ENCODE measurements at places on chromosomes 16 and 17. TPM values are rescaled to one million over a fixed set of nuclear protein-coding genes. Genes with fewer than 3 reads are reported as not detected.

- no peaks in the 10 kb centered on the region for H3K36me3 ChIP-seq
- no peak overlapping the region for H3K4me3 ChIP-seq
- no peaks in the 10 kb centered on the region for H3K27me3 ChIP-seq
These were observed 5.7 kb downstream of the LAT start for GRCh38 chr16:28990375-28991040.

- H3K4me1 ChIP-seq = no peaks in the 10 kb centered on the region
- no peak for DNase-seq
- H3K27ac ChIP-seq = no peak overlapping the region
- no peak overlapping the region for H3K4me3 ChIP-seq
These were observed 194.6 kb upstream of the DYNLRB2 start for GRCh38 chr16:80346111-80346632.

DNA sequence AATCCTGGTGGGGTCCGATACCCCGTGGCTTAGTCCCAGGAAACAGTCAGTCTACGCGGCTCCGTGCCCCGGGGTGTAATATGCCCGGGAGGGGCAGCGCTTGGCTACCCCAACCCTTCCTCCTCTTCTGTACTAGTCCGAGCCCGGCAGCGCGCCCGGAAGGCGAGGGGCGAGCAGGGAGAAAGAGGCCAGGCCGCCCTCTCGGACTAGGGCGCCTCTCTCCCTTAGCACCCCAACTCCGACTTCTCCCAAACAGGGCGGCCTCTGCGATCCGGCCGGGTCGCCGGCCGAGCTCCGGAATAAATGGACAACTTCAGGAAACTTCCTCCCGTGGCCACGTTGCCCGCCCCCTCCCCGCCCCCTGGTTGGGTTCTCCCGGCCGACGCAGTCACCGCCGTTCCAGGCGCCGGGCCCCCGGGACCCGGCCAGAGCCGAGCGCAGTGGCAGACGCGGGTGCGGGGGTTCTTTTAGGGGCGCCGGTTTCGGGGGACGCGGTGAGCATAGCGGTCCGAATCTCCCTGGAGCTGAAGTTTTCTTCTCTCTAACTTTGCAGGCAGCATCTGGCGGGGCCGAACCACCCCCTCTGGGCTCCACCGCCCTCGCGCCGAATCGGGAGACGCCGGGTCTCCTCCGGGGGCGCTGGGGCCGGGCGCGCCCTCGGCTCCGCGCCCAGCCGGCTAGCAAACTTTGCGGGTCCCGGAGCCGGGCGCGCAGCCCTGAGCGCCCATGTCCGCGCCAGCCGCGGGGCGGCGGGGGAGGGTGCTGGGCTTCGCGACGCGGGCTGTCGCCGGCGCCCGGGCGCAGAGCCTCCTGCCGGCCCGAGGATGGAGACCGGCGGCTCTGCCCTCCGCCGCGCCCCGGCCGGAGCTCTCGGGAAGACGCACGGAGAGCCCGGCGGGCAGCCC lies at the start of gene SDK2:
SDK2 (minus strand) TSS at position 301 of the 905 bp plus-strand sequence. CDS start 357 bp downstream, outside the sequence.
- no peak for DNase-seq
- H3K4me3 ChIP-seq = peak within 1 kb of the TSS; percentile 18
- no peaks in the 10 kb centered on the region for H3K36me3 ChIP-seq
- H3K27me3 ChIP-seq = peaks cover 9% of the 10 kb centered on the region
- no peaks in the 10 kb centered on the region for H3K4me1 ChIP-seq

GRCh38 chr17:76492123-76492988 lies 8.9 kb downstream of the RHBDF2 start:
- H3K4me1 ChIP-seq = no peaks in the 10 kb centered on the region
- no peaks in the 10 kb centered on the region for H3K27me3 ChIP-seq
- no peaks in the 10 kb centered on the region for H3K36me3 ChIP-seq
- DNase-seq = no peak
- no peak overlapping the region for H3K4me3 ChIP-seq

The CCL2 gene
- 0.77 TPM for total RNA-seq

GRCh38 chr17:78448356-78448993 lies 70.0 kb downstream of the PGS1 start:
- no peaks in the 10 kb centered on the region for H3K27me3 ChIP-seq
- H3K27ac ChIP-seq = no peak overlapping the region
- no peak overlapping the region for H3K4me3 ChIP-seq

DNA sequence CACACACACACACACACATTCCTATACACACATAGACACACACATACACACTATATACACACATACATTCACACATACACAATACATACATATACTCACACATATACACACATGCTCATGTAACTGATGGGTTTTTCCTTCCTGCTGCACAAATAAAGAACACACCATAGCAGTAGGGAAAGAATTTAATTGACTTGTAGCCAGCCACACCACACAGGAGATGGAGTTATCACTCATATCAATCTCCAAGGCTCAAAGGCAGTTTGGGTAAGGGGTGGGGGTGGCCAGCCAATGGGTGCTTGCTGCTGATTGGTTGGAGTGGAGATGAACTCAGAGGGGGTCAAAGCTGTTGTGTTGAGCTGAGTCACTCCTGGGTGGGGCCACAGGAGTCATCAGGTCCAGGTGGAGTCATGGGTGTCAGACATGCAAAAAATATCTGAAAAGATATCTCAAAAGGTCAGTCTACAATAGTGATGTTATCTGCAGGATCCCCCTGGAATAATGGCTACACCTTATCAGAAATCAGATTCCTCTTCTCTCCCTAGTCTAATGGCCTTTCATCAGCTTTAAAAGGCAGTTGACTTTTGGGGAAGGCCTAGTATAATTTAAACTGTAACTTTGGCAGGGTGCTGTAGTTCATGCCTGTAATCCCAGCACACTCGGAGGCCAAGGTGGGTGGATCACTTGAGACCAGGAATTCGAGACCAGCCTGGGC lies 46.1 kb downstream of the WSB1 start:
- no peak overlapping the region for H3K4me3 ChIP-seq
- H3K27ac ChIP-seq = no peak overlapping the region
- no peaks in the 10 kb centered on the region for H3K27me3 ChIP-seq
- DNase-seq = no peak
- no peaks in the 10 kb centered on the region for H3K36me3 ChIP-seq

- no peaks in the 10 kb centered on the region for H3K36me3 ChIP-seq
- DNase-seq = no peak
- no peaks in the 10 kb centered on the region for H3K4me1 ChIP-seq
- H3K27ac ChIP-seq = no peak overlapping the region
These were observed 312.9 kb downstream of the SNX29 start for GRCh38 chr16:12289175-12290063.

The CORO1A gene
- 12.7 TPM for total RNA-seq

The TMEM238L gene
- not detected for total RNA-seq

The CRHR1 gene
- 24.7 TPM for total RNA-seq

DNA sequence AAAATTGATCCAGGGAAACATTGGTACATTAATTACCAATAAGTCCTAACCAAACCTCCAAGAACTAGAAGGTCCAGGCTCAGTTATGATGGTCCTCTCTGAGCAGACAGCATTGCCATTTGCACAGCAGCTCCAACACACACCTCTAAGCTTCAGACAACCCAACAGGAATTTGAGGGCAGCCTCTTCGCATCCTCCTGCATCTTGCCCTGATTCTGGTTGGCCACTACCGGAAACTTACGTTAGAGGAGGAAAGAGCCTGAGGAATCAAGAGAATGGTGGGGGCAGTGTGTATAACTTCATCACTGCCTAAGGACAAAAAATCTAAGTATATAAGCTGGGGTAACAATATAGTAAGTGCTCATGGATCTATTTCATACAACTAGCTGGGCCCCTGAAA lies 15.7 kb downstream of the FAM117A start:
- no peaks in the 10 kb centered on the region for H3K36me3 ChIP-seq
- no peaks in the 10 kb centered on the region for H3K27me3 ChIP-seq
- H3K4me1 ChIP-seq = no peaks in the 10 kb centered on the region
- DNase-seq = no peak
- no peak overlapping the region for H3K27ac ChIP-seq
- H3K4me3 ChIP-seq = no peak overlapping the region

The MIEF2 gene
- total RNA-seq = 15.3 TPM

The CHRNE gene
- 0.79 TPM for total RNA-seq

DNA sequence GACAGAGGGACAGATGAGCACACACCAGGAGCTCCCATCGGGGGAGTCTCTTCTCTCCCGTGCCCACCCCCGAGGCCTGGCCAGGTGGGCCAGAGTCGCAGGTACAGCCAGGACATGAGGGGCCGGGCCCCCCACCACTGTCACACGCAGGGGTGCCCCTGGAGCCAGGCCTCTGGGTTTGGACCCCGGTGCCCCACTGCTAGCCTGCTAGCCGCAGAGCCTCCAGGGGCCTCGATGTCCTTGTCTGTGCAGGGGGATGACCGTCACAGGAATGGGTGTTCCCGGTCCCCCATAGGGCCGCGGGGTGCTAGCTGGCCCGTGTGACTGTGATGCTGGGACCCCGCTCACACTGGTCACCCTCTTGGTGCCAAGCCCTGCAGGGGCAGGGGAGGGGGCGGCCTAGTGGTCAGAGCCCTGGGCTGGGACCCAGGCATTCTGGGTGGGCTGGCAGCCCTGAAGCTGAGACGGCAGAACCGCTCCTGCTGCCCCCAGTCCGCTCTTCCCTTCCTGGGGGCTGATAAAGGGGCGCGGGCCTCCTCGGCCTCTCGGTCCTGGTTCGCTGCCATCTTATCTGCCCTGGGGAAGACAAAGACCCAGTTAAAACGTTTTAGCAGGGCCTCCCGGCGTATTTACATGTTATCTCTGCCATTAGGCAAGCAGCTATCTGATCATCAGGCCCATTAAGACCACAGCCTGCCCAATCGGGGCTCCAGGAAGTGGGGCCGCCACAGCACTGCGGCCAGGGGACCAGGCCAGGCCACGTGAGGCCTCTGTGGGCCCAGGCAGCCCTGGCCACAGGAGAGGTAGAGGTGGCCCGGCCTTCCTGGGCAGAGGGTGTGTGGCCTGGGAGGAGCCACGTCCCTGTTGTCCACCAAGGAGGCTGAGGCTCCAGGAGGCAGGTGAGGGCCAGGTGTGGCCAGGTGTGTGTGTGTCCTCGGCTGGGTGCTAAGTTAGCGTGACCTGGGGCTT lies 57.2 kb upstream of the ZC3H18 start:
- H3K4me1 ChIP-seq = no peaks in the 10 kb centered on the region
- no peak for DNase-seq
- H3K27ac ChIP-seq = no peak overlapping the region
- H3K27me3 ChIP-seq = no peaks in the 10 kb centered on the region
- no peaks in the 10 kb centered on the region for H3K36me3 ChIP-seq

- H3K4me1 ChIP-seq = no peaks in the 10 kb centered on the region
- no peak for DNase-seq
- no peak overlapping the region for H3K4me3 ChIP-seq
These were observed 43.9 kb upstream of the ICAM2 start for GRCh38 chr17:64064331-64064730.

DNA sequence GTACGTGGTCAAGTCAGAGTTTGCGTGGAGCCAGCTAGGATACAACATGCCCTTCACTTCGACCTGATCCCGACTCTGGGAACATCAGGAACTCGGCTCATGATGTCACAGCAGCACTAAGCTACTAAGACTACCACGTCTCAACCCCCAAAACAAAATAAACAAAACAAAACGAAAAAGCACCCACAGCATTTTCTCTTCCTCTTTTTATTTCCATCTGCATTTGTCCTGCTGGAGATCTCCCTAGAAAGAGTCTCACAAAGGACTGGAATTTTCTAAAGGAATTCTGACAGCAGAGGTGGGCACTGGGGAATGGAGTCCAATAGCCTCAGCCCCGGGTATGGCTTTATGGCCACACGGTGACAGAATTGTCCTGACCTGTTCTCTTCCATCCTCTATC lies 196.6 kb downstream of the SALL1 start:
- no peaks in the 10 kb centered on the region for H3K27me3 ChIP-seq
- no peaks in the 10 kb centered on the region for H3K36me3 ChIP-seq
- DNase-seq = no peak
- H3K27ac ChIP-seq = no peak overlapping the region

The TPPP3 gene
- total RNA-seq = 16.2 TPM

- no peak overlapping the region for H3K4me3 ChIP-seq
- peaks cover 6% of the 10 kb centered on the region for H3K4me1 ChIP-seq
- no peak for DNase-seq
- no peak overlapping the region for H3K27ac ChIP-seq
These were observed 7.0 kb downstream of the MT2A start for GRCh38 chr16:56615353-56615752.

GRCh38 chr16:74580833-74581232 lies 26.1 kb downstream of the GLG1 start:
- H3K27ac ChIP-seq = no peak overlapping the region
- H3K36me3 ChIP-seq = no peaks in the 10 kb centered on the region

DNA sequence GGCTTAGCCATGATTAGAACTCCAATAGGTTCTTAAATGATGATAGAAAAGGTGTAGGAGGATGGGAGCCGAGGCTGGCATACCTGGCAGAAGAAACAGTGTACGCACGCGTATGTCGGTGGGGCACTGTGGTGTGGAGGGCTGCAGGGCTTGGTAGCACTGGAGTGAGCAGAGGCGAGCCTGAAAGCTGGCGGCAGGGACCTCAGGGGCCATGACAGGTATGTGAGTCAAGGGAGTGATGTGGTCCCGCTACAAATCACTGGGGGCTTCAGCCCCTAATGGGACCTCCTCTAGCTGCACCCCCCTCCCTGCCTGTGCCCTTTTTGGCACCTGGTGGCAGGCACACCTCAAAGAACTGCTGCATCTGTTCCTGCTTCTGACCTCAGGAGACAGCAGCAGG lies 67.3 kb downstream of the RAI1 start:
- H3K27me3 ChIP-seq = no peaks in the 10 kb centered on the region
- DNase-seq = no peak
- no peaks in the 10 kb centered on the region for H3K36me3 ChIP-seq
- H3K27ac ChIP-seq = no peak overlapping the region
- no peak overlapping the region for H3K4me3 ChIP-seq

GRCh38 chr17:11935734-11936406 lies 61.4 kb downstream of the ZNF18 start:
- H3K36me3 ChIP-seq = no peaks in the 10 kb centered on the region
- no peaks in the 10 kb centered on the region for H3K27me3 ChIP-seq
- H3K4me3 ChIP-seq = no peak overlapping the region
- no peak overlapping the region for H3K27ac ChIP-seq
- H3K4me1 ChIP-seq = no peaks in the 10 kb centered on the region
- no peak for DNase-seq

All from uterus (tissue), 4 donors.